Femur (tissue), 1 donor: ENCODE measurements at places on chromosomes 1 and 21.

GRCh38 chr21:19276665-19277064 is 873.1 kb upstream of the TMPRSS15 start:
- no peak for DNase-seq

DNA sequence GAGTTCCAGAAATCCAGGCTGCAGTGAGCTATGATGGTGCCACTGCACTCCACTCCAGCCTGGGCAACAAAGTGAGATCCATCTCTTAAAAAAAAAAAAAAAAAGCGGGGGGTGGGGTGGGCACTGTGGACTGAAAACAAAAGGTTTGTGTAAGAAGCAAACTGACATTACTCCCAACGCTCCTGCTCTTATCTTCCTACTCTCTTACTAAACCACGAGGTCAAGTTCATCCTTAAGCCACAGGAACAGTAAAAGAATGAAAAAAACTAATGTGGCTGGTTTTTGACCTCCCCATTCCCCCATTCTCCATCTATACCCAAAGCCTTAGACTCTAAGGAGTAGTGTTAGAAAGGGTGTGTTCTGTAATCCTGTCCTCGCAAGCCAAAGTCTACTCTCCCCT is 30.8 kb downstream of the TFAP2E start:
- no peak for DNase-seq

DNA sequence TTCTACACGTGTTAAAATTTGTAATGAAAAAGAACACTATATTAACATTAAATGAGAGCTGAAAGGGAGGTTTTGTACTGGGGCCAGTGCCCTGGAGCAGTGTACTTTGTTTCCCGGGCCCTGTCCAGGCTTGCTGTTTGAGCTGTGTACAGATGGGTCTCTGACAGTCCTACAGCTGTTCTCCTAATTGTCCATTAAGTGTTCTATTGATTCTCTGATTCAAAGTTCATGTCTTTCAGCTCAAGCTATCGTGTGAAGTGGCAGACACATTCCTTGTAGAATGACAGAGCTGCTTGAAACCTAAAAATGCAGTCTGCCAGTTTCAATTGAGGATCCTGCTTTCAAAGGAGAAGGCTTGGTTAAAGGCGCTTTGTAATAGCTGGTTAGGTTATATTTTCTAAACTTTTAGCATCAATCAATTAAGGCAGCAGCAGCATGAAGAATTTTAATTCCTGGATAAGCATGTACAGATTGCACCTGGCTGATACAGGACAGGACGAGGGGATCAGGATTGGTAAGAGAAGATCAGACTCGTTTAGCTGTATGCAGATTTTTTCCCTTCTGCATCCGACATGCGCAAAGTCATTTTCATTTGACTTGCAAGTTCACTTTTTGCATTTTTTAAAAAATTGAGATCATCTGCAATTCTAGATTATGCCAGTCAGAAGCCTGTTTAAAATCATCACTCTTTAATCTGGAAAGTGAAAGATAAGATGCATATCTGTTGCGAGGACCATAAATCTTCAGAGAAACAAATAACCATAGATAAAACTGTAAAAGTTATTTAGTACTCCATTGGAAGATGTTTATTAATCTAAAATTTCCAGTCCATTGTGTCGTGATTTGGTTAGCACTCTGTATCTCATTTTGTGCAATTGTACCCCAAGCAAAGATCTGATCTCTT is 98.5 kb downstream of the ATG4C start:
- DNase-seq, result no peak

DNA sequence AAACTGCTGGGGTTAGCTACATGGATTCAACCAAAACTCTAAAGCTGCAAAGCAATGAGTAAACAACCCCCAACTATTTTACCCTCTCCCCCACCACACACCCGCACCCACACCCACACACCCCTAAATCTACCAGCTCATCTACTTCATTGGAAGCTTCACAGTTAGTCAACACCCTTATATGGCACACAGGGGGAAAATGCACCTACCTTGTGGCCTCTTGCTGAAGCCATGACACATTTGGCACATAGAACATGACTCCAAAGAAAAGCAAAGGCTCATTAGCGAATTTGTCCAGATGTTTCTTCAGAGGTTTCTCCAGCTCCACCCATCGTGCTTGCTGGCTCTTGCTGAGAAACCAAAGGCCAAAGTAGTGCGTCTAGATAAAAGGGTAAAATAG is 99.8 kb downstream of the PTPN14 start:
- no peak for DNase-seq

- no peak for DNase-seq
Measured at GRCh38 chr1:146010126-146010738, 11.3 kb downstream of the HJV start.

DNA sequence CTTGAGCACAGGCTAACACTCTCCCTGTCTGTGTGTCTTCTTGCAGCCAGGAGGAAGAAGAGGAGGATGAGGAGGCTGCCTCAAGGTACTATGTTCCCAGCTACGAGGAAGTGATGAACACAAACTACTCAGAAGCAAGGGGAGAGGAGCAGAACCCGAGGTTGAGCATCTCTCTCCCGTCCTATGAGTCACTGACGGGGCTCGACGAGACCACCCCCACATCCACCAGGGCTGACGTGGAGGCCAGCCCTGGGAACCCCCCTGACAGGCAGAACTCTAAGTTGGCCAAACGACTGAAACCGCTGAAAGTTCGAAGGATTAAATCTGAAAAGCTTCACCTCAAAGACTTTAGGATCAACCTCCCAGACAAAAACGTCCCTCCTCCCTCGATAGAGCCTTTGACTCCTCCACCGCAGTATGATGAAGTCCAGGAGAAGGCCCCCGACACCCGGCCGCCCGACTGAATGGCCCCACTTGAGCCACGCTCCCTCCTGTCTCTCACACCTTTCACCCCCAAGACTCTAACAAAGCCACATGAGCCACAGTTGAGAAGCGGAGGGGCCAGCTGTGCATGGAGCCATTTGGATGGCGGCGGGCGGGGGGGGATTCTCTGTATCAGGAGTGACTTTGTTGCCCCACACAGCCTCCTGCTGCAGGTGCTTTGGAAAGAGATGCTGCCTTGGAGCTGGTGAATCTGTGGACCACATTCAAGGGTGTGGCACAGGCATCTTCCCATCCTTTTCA is 27.6 kb upstream of the FHAD1 start:
- no peak for DNase-seq

DNA sequence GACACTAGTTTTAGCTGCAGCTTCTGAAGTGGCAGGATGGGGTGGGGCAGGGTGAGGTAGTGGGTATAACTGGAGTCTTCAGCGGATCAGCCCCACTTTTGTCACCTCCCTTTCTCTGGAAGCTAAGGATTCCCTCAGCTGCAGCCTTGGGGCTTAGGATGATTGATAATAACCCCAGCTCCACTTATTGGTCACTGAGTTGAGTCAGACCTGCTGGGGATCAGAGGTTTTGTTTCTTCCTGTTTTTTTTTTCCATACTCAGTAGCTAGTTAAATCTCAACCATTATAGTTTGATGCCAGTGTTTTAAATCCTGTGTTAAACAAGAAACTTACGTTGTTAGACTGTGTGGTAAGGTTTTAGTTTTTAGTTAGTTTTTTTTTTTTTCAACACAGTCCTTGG is 57.2 kb downstream of the LAMC1 start:
- DNase-seq, result no peak

- no peak for DNase-seq
Measured at GRCh38 chr21:45254460-45254930, 33.2 kb downstream of the POFUT2 start.

DNA sequence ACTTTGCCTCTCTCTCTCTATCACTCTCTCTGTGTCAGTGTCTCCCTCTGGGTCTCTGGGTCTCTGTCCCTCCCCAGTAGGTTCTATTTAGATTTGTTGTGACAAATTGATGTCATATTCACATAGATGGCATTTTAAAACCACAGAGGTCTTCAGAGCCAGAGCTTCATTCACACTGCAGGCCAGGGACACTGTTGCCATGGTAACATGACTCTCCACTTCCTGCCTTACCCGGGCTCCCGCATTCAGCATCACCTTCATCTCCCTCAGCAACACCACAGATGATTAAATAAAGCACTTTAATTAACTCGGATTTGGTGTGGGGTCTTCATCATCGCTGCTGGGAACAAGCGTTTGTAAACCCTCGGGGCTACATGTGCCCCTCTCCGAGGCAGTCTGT is 132.6 kb downstream of the ETS2 start:
- no peak for DNase-seq

GRCh38 chr1:212915245-212916091 is 34.9 kb upstream of the VASH2 start:
- peak; percentile 90 for DNase-seq

- no peak for DNase-seq
Measured at GRCh38 chr1:41891199-41891896, 27.4 kb downstream of the HIVEP3 start.

DNA sequence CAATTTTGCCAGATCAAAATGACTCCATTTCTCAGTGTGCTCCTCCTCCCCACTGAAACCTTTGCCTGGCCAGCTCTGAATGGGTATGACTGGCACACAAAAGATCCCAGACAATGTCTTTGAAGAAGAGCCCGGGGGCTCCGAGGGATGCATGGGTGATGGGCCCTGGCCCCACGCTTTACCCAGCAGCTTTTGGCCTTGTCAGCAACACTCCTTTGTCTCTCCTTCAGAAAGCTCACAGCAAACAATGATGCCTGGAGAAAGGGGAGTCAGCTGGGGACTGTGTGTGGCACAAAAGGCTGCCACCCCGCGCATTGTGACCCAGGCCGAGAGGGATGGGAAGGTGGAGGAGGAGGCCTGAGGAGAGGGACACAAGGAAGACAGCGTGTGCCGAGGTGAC is 45.9 kb downstream of the PLXNA2 start:
- DNase-seq, result no peak
